ENCODE measurements at places on chromosomes 7 and 10.

DNA sequence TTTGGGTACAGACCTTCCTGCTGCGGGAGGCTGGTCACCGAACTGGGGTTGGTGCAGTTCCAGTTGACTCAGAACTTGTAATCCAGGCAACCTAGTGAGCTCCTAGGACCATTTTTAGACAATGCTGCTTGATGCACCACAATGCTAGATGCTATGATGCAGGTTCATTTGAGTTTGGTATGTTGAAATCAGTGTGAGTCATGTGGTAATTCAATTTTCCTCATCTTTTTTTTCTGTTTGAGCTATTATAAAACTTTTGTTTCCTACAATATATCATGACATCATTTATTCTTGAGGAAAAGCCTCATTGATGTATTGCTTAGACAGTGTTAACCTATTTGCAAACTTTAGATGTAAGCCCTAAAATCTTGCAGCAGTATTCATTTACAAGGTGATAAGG, 40.9 kb upstream of the MTPN start:
- no peak for DNase-seq

GRCh38 chr7:157088136-157088535, 50.6 kb upstream of the UBE3C start:
- DNase-seq: no peak

GRCh38 chr7:103594186-103594585, 148.2 kb upstream of the SLC26A5 start:
- DNase-seq: no peak

- no peak for DNase-seq
Measured at GRCh38 chr10:70921285-70921684, 32.9 kb upstream of the PCBD1 start.

DNA sequence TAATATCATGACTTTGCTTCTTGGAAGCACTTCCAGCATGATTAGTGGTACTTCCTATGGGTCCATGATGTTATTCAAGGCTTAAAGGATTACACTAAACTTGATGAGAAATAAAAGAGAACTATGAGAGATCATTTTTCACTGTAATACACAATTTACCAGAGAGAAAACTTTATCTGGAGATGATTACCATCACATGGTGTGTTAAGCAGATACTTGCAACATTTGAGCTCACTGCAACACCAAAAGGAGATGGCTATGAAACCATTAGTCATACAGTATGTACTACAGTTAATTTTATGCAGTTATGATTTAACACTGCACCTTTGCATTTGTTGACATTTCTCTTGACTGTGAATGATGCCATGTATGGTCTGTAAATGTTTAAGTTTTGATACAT, 311.3 kb upstream of the AOAH start:
- no peak for DNase-seq

- DNase-seq: no peak
Measured at GRCh38 chr10:97259119-97259518, 33.3 kb downstream of the ARHGAP19 start.

GRCh38 chr7:92226981-92227380, 18.7 kb downstream of the KRIT1 start:
- peak; percentile 7 for DNase-seq

DNA sequence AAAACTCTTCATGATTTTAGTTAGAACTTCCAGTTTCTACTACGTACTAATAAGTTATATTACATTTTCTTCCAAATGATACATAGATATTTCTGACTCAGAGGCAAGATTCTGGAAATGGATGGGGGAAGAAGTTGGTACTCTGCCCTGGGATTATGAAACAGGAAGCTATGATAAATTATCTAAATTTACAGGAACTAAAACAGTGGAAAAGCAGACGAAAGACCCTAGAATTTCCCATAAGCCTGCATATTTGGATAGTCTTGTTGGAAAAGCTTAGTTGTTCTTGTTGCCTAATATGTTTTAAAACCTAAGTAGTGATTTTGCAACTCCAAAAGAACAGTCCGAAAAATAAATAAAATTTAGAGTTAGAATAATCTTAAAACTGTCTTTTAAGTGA, 21.8 kb downstream of the CFAP69 start:
- no peak for DNase-seq

- DNase-seq: no peak
Measured at GRCh38 chr7:155878250-155878649, 66.0 kb upstream of the SHH start.

DNA sequence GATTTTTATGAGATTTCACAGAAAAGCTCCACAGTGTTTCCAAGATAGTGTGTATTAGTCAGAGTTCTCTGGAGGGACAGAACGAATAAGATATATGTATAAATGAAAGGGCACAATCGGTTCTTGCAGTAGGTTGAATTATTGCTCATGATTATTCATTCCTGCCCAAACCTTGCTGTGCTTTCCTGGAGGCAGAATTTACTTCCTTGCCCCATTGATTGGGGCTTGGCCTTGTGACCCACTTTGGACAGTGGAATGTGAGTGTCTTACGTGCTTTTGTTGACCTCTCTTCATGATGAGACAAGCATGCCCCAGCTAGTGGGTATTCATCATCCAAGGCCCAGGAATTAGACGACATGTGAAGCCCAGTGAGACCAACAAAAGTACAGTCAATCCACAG, 53.0 kb upstream of the ABCB5 start:
- DNase-seq: no peak

DNA sequence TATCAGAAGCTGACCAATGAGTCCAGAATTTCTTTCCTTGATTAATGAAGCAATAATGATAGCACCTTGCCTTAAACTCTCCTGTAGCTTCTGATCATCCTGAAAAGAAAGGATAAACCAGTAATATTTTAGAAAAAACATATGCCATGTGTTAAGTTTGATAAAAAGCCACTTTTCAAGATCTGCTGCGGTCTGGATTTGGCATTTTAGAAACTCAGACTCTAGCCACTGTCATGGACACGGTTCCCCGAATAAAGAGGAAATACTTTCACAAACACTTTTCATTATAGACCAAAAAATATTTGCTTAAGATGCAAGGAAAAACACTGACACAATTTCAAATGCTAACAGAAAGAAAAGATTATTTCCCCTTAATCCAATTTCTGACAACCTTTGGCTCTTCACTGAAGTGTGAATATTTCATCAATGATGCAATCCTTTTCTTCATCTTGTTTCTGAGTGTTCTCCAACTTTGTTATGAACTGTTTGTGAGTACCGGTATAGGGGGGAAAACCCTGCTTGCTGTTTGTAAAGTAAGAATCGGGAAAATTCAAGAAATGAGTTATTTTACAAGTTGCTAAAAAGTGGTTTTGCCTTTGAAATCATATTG, 329.5 kb downstream of the CRPPA start:
- DNase-seq: no peak

GRCh38 chr7:74454021-74454924, 567 bp downstream of the GTF2IRD1 start:
- DNase-seq: no peak

GRCh38 chr10:131043039-131043691, 268.4 kb downstream of the TCERG1L start:
- no peak for DNase-seq

- DNase-seq: no peak
Measured at GRCh38 chr10:77902159-77902558, 24.4 kb downstream of the DLG5 start.

DNA sequence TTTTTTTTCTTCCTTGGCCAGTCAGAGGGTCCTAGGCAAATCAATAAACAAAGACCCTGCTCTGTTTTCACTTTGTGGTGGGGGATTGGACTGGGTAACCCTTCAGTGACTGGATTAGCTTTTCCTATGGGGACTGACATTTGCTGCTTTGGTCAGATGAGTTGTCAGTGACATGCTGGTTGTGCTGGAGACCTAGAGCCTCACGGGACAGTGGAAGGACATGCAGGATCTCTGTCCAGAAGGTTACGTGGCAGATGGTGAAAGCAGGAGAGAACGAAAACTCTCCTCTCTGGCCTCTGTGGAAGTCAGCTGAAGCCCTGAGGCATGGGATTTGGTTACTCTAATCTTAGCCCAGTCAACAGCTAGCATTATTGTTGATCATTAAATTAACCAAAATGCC, 90.0 kb upstream of the BMPER start:
- DNase-seq: peak; percentile 79

GRCh38 chr7:33754933-33755928, 150.1 kb upstream of the BMPER start:
- no peak for DNase-seq

DNA sequence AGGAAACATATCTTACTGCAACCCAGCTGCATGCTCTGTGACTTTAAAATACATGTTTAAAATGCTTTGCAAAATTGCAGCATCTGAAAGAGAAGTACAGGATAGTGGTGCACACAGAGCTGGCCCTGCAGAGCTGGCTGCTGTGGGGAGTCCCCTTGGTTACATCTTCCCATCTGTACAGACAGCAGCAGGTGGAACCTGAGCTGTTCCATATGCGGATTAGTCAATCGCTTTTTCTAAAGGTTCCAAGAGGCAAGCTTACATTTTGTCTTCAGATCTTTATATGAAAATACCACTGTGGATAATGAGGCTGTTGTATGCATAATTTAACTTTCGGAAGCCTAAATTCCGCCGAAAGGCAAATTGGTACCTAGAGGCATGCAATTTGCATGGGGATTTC, 444.1 kb downstream of the NRG3 start:
- peak; percentile 90 for DNase-seq

GRCh38 chr7:51310131-51310583, 6.5 kb downstream of the COBL start:
- DNase-seq: no peak

DNA sequence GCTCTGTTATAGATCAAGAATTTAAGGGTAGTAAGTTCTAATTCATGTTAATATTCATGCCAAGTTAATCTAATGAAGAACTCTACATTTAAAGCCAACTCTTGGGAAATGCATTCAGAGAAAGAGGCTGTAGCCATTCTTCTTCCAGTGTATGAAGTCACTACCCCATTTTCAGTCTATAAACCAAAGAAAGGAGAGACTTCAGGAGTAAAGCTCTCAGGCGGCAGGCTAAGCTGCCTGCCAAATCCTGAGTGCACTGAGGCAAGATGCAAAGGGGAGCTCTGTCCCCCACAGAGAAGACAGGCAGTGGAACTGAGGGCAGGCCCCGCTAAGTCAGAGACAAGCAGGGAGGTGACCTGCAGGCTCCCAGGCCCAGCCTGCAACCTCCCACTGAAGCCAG, 41.5 kb downstream of the SLIT1 start:
- no peak for DNase-seq

- DNase-seq: no peak
Measured at GRCh38 chr10:103077020-103077419, 116.1 kb downstream of the NT5C2 start.

- no peak for DNase-seq
Measured at GRCh38 chr7:1497293-1497927, 6.8 kb downstream of the INTS1 start.

- DNase-seq: no peak
Measured at GRCh38 chr10:103480521-103480920, 1.5 kb upstream of the CALHM3 start.

DNA sequence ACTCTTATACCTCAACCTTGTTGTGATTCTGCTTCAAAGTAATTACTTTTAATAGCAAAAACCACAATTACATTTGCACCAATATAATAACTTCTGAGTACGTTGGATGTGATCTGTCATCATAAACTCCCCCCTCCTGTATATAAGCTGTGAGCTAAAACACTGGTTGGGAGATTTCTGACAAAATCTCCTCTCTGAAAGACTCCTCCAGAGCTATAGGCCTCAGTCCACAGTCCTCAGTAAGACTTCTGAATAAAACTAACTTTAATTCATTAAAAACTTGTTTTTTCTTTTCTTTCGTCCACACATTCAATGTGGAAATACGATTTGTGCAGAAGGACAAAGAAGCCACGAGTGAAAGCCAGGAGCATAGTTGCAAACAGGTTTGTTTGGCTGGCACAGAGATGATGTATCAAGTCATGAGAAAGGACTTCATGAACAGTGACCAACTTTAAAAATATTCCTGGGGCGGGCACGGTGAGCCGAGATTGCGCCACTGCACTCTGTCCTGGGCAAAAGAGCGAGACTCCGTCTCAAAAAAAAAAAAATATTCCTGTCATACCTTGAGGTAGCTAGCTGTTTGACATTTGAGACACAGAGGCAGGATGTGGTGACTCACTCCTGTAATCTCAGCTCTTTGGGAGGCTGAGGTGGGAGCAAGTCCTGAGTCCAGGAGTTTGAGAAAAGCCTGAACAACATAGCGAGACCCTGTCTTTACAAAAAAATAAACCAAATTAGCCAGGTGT, 91.1 kb upstream of the ARHGAP21 start:
- DNase-seq: no peak

DNA sequence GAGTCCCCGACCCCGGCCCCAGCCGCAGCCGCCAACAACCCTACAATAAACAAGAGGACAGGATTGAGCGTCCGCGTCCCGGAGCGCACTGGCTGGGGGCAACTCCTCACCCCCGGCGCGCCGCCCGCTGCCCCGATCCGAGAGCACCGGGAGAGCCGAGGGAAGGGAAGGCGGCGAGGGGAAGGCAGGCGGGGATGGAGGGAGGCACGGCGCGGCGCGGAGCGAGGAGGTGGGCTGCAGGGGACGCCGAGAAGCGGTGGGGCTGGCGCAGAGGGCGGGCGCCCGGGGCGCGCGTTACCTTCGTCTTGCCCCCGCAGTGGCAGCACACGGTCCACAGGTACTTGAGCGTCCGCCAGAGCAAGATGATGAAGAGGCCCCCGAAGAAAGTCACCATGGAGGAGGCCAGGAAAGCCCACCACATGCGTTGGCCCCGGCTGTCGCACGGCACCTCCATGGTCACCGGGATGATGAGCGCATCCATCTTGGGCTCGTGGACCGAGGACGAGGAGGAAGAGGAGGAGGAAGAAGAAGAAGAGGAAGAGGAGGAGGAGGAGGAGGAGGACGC, 559 bp downstream of the KCNMA1 start:
- no peak for DNase-seq

DNA sequence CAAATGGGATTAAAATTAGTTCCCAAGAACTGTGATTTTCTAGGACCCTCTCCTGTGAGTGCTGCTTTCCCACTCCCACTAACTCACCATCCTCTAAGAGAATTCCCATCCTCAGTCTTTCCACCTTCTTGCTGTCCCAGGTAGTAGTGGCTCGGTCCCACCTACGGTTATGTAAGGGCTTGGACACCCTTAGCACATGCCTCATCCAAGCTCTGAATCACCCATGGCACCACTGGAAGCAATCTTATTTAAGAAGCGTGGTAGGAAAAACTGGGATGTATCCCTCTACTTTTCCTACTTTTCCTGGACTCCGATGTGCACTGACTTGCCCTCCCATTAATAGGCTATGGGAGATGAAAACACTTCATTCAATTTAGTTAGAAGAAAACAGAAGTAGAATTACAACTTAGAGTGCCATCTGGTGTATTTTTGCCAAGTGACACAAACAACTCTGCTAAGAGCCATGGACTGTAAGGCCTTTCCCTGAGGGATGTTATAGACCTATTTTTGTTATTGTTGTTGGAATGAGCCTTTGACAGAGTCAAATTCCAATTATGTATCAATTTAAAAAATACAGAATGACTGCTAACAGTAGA, 13.7 kb upstream of the ANKRD22 start:
- no peak for DNase-seq

GRCh38 chr7:41164440-41164839, 538.5 kb downstream of the INHBA start:
- no peak for DNase-seq

- DNase-seq: no peak
Measured at GRCh38 chr10:1372212-1372611, 316.0 kb downstream of the WDR37 start.

GRCh38 chr10:13310518-13311176, 10.8 kb upstream of the PHYH start:
- no peak for DNase-seq
